ENCODE measurements at places on chromosomes 7 and 10.

DNA sequence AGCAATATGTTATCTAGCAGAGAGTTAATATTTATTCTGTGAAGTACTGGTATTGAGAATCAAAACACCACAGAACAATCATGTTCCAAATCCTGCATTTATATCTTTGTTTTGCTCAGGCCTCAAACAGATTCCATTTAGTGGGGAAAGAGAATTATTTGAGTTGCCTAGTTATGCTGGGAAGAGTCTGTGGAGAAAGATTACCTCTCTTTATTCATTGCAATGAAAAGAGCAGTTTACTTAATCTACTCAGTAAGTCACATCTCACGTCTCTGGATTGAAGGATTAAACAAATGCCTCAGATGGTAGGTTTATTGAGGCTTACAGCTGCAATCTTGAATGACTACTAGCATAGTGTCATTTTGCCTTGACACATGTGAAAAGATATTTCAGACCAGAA lies 76.4 kb downstream of the RUNDC3B start:
- no peak for DNase-seq

GRCh38 chr7:127252377-127252713 lies 396 bp downstream of the GRM8 start:
- DNase-seq, result peak; percentile 28

DNA sequence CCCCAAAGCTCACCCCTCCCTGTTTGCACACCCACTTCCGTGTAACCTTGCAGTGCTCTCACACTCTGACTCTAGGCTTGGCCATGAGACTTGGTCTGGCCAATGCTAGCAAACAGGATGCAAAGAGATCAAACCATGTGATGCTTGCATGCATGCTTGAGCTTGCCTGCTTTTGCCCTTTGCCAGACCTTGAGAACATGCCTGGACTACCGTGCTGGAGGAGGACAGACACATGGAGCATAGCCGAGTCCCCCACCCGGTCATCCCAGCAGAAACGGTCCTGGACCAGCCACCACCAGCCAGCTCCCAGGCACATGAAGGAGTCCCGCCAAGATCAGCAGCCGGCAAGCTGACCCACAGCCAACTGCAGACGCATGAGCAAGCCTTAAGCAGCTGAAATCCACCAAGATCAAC lies 23.4 kb downstream of the PYROXD2 start:
- no peak for DNase-seq

DNA sequence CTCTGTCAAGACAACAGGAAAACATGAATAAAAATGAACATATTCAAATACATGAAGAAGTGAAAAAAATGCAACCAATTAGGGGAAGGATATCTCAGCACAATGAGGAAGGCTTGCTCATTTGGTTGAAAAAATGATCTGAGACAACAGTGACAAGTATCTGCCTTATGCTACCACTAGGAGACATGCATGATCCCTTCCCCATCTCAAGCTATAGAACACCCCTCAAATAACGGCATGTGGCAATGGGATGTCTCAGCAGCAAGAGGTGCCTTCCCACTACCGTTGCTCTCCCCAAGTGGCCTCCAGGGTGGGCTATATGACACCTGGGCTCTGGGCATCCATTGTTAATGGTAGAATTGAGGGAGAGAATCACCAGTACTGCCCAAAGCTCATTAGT lies 98.1 kb upstream of the RSU1 start:
- DNase-seq, result no peak

- no peak for DNase-seq
Measured at GRCh38 chr7:37557571-37558209, 109.0 kb upstream of the ELMO1 start.

DNA sequence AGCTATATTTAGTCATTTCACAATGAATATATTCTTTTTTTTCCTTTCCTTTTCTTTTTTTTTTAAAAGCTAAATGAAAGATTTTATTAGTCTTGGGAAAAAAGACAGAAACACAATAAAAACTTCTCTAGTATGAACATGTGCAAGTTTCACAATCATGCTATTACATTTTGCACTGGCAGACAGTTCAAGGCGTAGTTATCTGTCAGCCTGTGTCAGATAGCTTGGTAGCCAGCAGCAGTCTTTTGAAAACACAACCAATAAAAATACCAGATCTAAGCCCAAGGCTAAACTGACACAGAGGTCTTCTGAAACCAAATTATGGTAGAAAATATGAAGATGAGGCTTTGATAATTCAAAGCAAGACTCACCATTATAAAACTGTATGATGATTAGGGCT lies 205.8 kb upstream of the TEX47 start:
- DNase-seq, result no peak

GRCh38 chr10:103580430-103580829 lies 86.9 kb downstream of the NEURL1 start:
- no peak for DNase-seq

- DNase-seq, result no peak
Measured at GRCh38 chr10:77529050-77529576, 108.5 kb downstream of the KCNMA1 start.

GRCh38 chr7:133771788-133772419 lies 355.2 kb upstream of the LRGUK start:
- DNase-seq, result no peak

DNA sequence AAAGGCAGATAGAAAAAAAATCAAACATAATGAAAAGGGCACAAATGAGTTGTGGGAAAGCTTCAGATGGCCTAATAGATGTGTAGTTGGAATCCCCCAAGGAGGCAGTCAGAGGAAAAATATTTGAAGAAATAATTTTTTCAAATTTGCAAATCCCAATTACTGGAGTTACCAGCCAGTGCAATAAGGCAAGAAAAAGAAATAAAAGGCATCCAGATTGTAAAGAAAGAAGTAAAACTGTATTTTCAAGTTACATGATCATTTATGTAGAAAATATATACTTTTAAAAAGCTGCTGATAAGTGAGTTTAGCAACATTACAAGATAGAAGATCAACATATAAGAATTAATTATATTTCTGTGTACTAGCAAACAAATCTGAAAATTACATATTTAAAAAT lies 329.0 kb downstream of the SDK1 start:
- DNase-seq, result no peak

- no peak for DNase-seq
Measured at GRCh38 chr7:2964208-2964607, 79.5 kb downstream of the CARD11 start.

DNA sequence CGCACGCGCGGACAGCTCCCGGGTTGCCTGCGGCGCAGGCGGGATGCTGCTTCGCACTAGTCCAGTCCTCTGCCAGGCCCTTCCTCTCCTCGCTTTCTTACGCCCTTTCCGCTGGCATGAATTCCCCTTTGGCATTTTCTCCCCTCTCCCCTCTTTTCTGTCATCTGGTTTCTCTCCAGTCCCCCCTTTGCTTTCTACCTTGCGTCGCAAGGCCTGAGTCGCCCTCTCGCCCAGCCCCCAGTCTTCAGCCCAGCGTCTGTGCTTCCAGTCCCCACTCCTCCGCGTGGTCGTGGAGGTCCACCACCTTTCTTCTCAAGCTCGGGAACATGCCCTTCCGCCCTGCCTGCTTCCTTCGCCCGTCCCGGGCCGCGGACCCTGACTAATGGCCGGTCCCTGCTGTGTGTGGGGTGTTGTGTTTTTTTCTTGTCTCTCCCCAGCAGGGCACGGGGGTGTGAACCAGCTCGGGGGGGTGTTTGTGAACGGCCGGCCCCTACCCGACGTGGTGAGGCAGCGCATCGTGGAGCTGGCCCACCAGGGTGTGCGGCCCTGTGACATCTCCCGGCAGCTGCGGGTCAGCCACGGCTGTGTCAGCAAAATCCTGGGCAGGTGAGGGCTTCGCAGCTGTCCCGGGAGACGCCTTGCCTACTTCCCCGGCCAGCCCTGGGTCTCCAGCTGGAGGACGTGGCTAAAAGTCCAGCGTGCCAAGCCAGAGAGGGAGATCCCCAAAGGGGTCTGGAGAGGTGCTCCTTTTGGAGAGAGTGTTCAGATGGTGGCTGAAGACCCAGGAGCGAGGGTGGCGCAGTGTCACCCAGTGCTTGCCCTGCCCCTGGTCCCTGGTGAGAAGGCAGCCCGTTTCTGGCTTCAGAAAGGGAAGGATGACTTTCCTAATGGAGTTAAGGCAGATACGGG lies 4.2 kb downstream of the PAX2 start:
- DNase-seq, result no peak

DNA sequence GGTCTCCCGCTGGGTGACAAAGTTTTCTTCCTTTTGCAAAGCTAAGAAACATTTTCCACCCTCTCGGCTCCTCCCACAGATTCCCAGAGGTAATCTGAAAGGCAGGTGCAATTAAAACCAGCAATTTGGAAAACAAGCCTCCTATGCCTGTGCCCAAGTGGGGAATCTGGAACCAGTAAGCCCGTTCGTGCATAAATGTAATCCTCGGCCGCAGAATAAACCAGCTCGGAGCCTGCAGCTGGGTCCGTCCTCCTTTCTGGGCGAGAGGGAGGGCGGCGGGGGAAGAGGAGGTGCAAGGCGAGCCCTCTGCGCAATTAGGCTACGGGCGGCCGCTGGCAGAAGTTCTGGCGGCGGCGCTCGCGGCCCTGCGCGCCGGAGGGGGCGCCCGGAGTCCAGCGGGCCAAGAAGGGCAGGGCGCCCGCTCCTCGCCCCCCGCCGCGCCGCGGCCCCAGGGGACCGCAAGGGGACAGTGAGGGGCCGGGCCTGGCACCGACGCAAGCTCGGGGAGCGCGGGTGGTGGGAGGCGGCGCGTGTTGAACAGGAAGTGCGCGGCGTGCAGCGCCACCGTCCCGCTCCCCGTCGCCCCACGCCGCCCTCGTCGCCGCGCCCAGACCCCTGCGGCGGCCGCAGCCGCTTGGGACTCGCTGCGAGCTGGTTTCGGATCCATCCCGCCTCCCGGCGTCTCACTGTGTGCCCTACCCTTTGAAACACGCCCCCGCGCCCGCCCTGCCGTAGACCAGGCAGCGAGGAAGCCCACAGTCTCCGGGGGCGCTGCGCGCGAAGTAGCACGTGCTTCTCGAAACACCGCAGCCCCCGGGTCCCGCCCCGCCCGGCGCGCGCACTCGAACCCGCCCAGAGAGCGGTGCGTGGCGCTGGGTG lies at the start of gene PRKAG2:
TSS of gene PRKAG2 (minus strand) at position 217 of the 879 bp plus-strand sequence. CDS start 495 bp downstream, outside the sequence.
- no peak for DNase-seq

DNA sequence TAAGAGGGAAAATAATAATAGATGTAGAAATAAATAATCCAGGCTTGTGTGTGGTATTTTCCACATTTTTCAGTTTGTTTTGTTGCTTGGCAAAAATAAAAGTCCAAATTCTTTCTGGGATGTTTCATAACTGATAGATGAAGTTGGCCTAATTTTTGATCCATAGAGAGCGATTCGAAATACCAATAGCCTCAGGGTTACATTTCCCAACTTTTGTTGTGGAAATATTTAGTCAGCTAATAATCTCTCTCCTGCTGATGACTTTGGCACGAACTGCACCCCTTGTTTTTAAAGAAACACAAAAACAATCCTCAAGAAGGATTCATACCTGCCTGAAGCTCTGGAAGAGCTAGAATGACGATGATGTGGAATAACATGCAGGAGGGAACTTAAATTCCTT lies 483.2 kb downstream of the ADRA2A start:
- no peak for DNase-seq

- DNase-seq, result peak; percentile 31
Measured at GRCh38 chr10:3886191-3886590, 101.2 kb upstream of the KLF6 start.

GRCh38 chr10:124153023-124153826 lies 59.8 kb upstream of the CHST15 start:
- peak; percentile 42 for DNase-seq
